ENCODE measurements at places on chromosomes 7 and 10.

- no peak for DNase-seq
Observed at GRCh38 chr10:21509341-21510240, 15.9 kb downstream of the SKIDA1 start.

GRCh38 chr7:2932402-2933251 lies 88.5 kb upstream of the GNA12 start:
- peak; percentile 80 for DNase-seq

DNA sequence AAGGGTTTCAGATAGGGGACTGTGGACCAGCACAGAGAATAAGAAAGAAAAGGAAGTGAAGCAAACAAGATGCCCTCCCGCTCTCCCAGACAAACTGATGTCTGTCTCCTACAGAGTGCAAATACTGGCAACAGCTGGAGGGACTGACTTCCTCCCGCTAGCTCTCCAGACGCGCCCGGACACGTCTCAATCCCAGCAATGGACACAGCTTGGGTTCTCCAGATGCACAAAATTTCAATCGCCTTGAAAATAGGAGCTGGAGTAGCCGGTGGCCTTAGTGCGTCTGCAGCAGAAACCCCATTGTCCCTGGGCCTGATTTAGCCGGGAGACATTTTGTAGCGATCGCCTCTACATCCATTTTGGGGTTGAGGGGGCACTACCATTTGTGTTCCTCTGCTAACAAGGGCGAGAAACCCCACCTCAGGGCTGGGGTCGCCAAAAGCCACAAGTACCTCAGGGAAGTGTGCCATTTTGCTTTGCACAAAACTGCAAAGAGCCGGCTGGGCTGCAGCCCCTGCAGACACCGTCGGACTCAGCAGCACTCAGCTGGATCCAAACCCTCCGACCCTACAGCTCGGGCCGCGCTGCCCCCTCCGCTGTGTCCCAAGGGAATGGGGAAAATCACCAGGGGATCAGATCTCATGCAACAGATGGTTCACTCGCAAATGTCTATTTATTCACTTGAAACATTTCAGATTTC lies 5.9 kb downstream of the CPA2 start:
- DNase-seq: no peak

GRCh38 chr10:12081879-12082557 lies 13.3 kb downstream of the DHTKD1 start:
- DNase-seq: no peak

DNA sequence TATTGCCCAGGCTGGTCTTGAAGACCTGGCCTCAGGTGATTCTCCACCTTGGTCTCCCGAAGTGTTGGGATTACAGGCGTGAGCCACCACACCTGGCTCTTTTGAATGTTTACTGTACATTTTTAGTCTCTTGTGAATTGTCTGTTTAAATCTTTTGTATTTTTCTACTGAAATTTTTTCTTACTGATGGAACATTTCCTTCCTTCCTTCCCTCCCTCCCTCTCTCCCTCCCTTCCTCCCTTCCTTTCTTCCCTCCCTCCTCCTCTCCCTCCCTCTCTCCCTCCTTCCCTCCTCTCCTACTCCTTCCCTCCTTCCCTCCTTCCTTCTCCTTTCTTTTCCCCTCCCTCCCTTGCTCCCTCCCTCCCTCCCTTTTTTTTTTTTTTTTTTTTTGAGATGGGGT lies 58.0 kb downstream of the DAGLB start:
- no peak for DNase-seq

GRCh38 chr7:152931633-152932032 lies 172.1 kb downstream of the ACTR3B start:
- DNase-seq: no peak

- no peak for DNase-seq
Observed at GRCh38 chr7:36986511-36986933, 262.2 kb upstream of the AOAH start.

- no peak for DNase-seq
Observed at GRCh38 chr10:4127518-4128315, 342.7 kb upstream of the KLF6 start.

GRCh38 chr10:112826018-112826697 lies 123.9 kb upstream of the TCF7L2 start:
- DNase-seq: no peak

- no peak for DNase-seq
Observed at GRCh38 chr7:34373940-34374339, 284.1 kb upstream of the NPSR1 start.

DNA sequence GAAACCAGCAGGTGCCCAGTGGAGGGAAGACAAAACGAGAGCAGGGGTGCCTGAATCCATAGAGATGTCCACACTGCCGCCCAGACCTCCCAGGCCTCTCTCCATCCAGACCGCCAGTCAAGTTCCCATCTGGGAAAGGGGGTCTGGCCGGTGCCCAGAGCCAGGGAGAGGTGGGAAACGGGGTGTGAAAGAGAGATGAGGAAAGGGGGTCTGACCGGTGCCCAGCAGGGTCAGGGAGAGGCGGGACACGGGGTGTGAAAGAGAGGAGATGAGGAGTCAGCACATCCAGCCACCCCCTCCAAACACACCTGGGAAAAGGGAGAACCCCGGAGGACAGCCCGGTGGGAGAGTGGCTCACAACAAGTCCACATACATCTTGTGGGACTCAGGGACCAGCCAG lies 185.8 kb downstream of the PTPRN2 start:
- no peak for DNase-seq

GRCh38 chr10:131961777-131962662 lies 19.7 kb downstream of the BNIP3 start:
- DNase-seq: no peak

- DNase-seq: no peak
Observed at GRCh38 chr10:44962870-44963738, 3.5 kb downstream of the RASSF4 start.

DNA sequence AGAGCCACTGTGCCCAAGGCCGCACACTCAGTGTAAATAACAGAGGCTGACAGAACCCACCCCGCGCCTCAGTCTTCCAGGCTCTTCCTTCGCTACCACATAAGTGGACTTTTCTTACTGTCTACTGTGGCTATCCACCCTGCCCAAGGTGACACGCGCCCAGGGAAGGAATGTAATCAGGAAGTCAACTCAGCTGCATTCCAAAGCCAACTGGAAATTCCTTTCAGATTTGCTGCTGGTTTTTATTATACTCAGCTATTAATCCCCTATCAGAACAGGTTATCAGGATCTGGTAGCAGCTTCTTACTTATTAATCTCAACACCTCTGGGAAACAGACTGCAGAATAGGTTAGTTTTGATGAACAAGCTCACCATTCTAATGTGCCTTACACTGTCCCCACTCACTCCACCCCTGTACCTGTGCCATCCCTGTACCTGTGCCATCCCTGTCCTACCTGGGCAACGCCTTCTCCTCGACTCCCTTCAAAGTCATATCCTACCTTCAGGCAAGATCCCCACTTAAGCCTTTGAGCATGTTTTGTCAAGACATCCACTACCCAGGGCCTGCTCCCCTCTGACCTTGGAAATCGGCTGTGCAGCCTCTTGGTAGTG lies 90.7 kb downstream of the NHLRC2 start:
- DNase-seq: no peak

DNA sequence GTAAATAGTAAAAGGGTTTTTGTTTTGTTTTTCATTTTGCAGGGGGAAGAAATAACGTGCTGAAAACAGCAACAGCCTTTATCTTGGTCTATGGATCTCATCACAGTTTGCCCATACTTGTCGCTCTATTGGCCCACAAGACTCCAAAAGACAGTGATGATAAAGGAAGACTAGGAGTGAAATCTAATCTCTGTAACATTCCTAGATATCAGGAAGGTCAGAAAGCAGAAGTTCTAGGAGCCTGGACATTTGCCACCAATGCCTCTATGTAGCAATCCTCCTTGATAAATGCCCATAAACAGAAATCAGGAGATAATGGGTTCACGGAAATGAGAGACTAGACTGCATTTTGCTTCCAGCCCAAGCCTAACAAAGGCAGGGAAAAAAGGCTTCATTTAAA lies 8.9 kb downstream of the CUBN start:
- DNase-seq: no peak

- DNase-seq: no peak
Observed at GRCh38 chr7:40598915-40599314, 464.1 kb downstream of the SUGCT start.

GRCh38 chr10:102812231-102812876 lies 24.9 kb downstream of the CYP17A1 start:
- DNase-seq: no peak

DNA sequence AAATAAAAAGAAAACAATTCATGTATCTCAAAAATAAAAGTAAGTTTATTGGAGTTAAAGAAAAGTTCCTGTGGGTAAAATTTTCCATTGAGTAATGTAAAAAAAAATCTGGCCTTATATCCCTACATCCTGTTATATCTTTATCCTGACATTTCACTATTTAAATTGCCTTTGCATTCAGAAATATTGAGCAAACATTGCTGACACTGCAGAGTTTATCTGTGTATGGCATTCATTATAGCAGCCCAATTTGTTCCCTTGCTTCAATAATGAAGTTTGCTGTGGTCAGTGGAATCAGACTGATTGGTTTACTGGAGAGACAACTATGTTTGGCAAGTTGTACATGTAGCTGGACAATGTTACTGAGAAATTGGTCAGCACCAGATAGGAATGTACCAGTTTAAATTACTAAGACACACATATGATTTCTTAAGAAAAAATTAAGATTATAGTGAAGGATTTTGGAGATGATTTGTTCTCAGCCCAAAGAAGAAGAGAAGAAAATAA lies 271.7 kb downstream of the ANKRD7 start:
- no peak for DNase-seq

GRCh38 chr7:47336472-47337425 lies 245.2 kb downstream of the TNS3 start:
- DNase-seq: no peak

DNA sequence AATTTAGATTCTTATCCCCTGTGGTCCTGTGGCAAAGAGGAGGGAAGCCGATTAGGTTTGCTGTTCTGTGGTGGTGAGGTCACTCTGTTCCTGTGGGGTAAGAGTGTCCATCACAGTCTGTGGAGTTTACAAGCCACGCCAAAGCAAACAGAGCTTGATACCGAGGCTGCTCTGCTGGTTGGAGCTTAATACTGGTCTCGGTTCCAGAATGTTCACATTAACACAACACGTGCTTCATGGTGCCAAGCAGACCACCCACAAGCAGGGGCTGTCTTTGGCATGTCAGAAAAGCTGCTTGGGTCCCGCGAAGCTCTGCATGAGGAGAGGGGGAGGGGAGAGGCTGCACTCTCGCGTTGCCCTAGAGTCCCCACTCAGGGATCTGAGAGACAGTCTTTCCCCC lies 47.5 kb downstream of the DNAJB6 start:
- no peak for DNase-seq

- DNase-seq: no peak
Observed at GRCh38 chr7:52450816-52451215, 584.6 kb upstream of the POM121L12 start.

- DNase-seq: no peak
Observed at GRCh38 chr10:117718986-117719920, 176.7 kb downstream of the EMX2 start.

GRCh38 chr7:156158693-156159092 lies 346.4 kb upstream of the SHH start:
- DNase-seq: peak; percentile 46

- no peak for DNase-seq
Observed at GRCh38 chr10:70557876-70558275, 44.7 kb downstream of the PRF1 start.

- no peak for DNase-seq
Observed at GRCh38 chr10:22849077-22849805, 78.6 kb upstream of the ARMC3 start.

GRCh38 chr7:143188994-143189393 lies 5.8 kb downstream of the TAS2R39 start:
- no peak for DNase-seq

- DNase-seq: peak; percentile 88
Observed at GRCh38 chr10:48658243-48658974, 26.3 kb upstream of the WDFY4 start.

GRCh38 chr7:80298201-80298600 lies 163.6 kb downstream of the GNAI1 start:
- no peak for DNase-seq

DNA sequence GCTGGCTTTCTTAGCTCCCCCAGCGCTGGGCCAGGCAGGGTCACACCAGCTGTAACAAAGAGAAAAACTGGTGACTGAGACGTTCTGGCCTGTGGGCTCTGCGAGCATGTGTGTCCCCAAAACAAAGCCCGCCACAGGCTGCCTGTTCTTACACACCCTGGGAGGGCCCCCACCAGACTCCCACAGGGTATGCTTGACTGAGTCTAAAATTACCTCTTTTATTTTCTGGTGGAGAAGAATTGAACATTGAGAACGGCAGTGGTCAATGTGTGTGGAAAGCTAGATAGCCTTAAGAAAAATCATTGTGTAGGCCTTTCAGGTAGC lies 808 bp downstream of the C10orf71 start:
- no peak for DNase-seq

DNA sequence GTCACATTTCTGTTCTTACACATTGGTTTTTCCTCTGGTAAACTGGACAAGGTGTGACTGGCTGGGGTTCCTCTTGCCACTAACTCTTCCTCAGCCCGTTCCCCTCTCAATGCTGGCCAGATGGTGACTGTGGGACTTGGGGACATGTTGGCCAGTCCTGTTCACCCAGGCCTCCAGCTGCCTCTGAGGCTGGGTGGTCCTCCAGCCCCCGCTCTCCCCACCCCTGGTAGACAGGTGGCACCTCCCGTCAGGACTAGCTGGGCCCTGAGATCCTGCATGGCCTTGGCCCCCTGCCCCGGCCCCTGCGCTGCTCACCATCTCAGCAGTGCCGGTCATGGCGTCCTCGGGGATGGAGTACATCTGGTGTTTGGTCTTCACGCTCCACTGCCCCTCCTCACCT lies 10.8 kb upstream of the MYL7 start:
- DNase-seq: no peak

GRCh38 chr7:80630608-80631405 lies 7.6 kb upstream of the CD36 start:
- DNase-seq: no peak

GRCh38 chr7:120998996-120999565 lies 10.6 kb downstream of the CPED1 start:
- no peak for DNase-seq

- no peak for DNase-seq
Observed at GRCh38 chr7:31408140-31408729, 67.7 kb upstream of the NEUROD6 start.

DNA sequence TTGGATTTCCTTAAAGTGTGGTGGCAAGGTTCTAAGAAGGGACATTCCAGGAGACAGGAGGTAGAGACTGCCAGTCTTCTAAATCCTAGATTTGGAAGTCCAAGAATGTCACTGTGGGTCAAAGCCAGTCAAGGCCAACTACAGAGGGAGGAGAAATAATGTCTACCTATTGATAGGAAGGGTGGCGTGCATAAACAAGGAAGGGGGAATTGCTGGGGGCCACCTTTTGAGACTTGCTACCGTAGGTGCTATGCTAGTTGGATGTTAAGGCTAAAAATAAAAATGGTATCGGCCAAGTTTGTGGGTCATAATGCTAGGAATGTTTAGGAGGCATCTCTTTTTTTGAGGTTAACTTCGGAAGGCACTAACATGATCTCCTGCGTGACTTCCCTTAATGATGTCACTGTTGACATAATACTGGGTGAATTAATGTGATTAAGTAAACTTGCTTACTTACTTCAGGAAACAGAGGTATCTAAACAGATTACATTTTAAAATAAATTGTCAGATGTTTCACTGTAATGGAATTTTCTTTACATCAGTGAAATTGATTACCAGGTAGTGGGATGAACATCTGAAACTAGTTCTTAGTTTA lies 4.8 kb downstream of the BTRC start:
- no peak for DNase-seq

- DNase-seq: no peak
Observed at GRCh38 chr10:109774121-109774440, 149.2 kb downstream of the XPNPEP1 start.
